ENCODE measurements at places on chromosomes 12 and 14. TPM values are rescaled to one million over a fixed set of nuclear protein-coding genes. Genes with fewer than 3 reads are reported as not detected.

DNA sequence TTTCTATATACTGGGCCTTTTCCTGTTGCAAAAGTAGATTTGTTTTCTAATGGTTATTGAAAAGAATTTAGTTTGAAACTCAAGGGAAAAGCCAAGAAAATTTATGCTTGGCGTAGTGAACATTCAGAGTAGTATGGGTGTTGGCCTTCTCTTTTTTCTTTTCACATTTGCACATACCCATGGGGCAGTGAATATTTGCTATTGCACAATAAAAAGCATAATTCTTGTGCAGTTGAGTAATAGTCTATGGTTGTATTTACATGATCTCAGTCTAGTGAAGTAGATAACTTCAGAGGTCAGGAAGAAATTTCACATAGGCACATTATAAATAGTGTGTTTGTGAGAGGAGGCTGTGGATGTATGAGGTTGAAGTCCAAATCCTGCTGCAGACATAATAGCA is 158.1 kb downstream of the FLRT2 start:
- no peak for DNase-seq
- no peaks in the 10 kb centered on the region for H3K4me1 ChIP-seq

ART4 gene
- 3.1 TPM for total RNA-seq

ASCL1 gene
- 0.34 TPM for total RNA-seq

ZC2HC1C gene
- total RNA-seq: 3.1 TPM

- no peak overlapping the region for H3K4me3 ChIP-seq
- no peaks in the 10 kb centered on the region for H3K36me3 ChIP-seq
- no peaks in the 10 kb centered on the region for H3K27me3 ChIP-seq
- H3K4me1 ChIP-seq: no peaks in the 10 kb centered on the region
- no peak overlapping the region for H3K27ac ChIP-seq
- no peak for DNase-seq
Measured at GRCh38 chr12:66934302-66935062, 255.6 kb upstream of the GRIP1 start.

GRCh38 chr14:68759017-68759560 is 33.8 kb downstream of the ZFP36L1 start:
- H3K4me1 ChIP-seq: peaks cover 16% of the 10 kb centered on the region
- no peak overlapping the region for H3K4me3 ChIP-seq
- no peaks in the 10 kb centered on the region for H3K27me3 ChIP-seq
- H3K36me3 ChIP-seq: no peaks in the 10 kb centered on the region
- no peak overlapping the region for H3K27ac ChIP-seq
- no peak for DNase-seq

GRCh38 chr14:104137297-104138097 is 890 bp upstream of the KIF26A start:
- no peaks in the 10 kb centered on the region for H3K36me3 ChIP-seq
- H3K4me3 ChIP-seq: peak overlapping the region; percentile 35
- H3K27ac ChIP-seq: peak overlapping the region; percentile 0
- H3K4me1 ChIP-seq: peaks cover 39% of the 10 kb centered on the region

SCN8A gene
- total RNA-seq: 0.26 TPM

GRCh38 chr12:67047634-67048033 is 221.5 kb upstream of the CAND1 start:
- no peak overlapping the region for H3K4me3 ChIP-seq
- DNase-seq: no peak
- no peaks in the 10 kb centered on the region for H3K4me1 ChIP-seq
- no peak overlapping the region for H3K27ac ChIP-seq
- no peaks in the 10 kb centered on the region for H3K27me3 ChIP-seq

DNA sequence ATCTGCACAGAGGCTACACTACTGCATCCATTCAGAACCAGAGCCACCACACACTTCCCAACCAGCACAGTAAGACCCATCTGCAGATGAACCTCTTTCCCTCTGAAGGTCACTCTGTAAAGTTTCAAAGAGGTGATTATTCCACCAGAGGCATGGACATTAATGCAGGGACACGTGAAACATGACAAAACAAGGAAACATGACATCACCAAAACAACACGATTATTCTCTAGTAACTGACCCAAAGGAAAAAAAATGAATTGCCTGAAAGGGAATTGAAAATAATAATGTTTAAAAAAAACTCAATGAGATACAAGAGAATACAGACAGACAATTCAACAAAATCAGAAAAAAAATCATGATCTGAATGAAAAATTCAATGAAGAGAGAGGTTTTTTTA is 139.1 kb downstream of the RERGL start:
- no peaks in the 10 kb centered on the region for H3K36me3 ChIP-seq
- H3K27me3 ChIP-seq: no peaks in the 10 kb centered on the region
- H3K27ac ChIP-seq: no peak overlapping the region
- H3K4me1 ChIP-seq: no peaks in the 10 kb centered on the region
- DNase-seq: no peak

GRCh38 chr14:38404616-38405015 is 148.7 kb upstream of the CLEC14A start:
- no peaks in the 10 kb centered on the region for H3K36me3 ChIP-seq
- H3K4me3 ChIP-seq: no peak overlapping the region
- H3K4me1 ChIP-seq: no peaks in the 10 kb centered on the region
- no peaks in the 10 kb centered on the region for H3K27me3 ChIP-seq
- no peak for DNase-seq

CHURC1 gene
- 59.1 TPM for total RNA-seq

- peaks cover 16% of the 10 kb centered on the region for H3K4me1 ChIP-seq
- no peak for DNase-seq
- peak overlapping the region; percentile 34 for H3K4me3 ChIP-seq
- peak overlapping the region; percentile 83 for H3K27ac ChIP-seq
Measured at GRCh38 chr14:89040080-89040459, 215.6 kb downstream of the TTC8 start.

DNA sequence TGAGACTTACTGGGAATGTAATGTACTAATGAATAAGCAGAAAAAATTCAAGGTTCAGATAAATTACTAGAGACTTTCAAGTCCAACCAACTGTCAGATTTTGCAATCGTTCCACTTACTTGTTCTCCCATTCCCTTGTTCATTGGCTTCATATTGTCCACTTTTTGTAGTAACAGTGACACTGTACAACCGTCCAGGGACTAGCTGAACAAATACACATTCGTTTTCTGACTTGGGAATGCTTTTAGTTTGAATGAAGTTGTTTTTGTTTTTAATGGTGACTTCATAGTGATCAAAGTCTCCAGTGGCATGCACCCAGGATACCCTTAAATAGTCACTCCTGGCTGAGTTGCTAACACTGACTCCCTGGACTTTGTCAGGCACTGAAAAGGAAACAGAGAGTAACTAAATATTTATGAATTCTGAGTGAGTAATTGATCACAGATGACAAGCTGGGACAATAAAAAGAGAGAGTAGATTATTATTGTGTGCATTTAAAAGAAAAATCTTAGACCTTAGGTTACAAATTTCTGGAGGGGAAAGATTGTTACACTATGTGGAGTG is 65.4 kb downstream of the PTPRB start:
- DNase-seq: no peak
- H3K27me3 ChIP-seq: no peaks in the 10 kb centered on the region
- no peaks in the 10 kb centered on the region for H3K36me3 ChIP-seq
- H3K27ac ChIP-seq: no peak overlapping the region

- no peak for DNase-seq
- no peak overlapping the region for H3K27ac ChIP-seq
- no peak overlapping the region for H3K4me3 ChIP-seq
- H3K27me3 ChIP-seq: no peaks in the 10 kb centered on the region
- H3K4me1 ChIP-seq: no peaks in the 10 kb centered on the region
- no peaks in the 10 kb centered on the region for H3K36me3 ChIP-seq
Measured at GRCh38 chr12:95495433-95495832, 21.5 kb downstream of the METAP2 start.

- H3K4me3 ChIP-seq: no peak overlapping the region
- H3K27ac ChIP-seq: no peak overlapping the region
- H3K36me3 ChIP-seq: no peaks in the 10 kb centered on the region
- no peaks in the 10 kb centered on the region for H3K4me1 ChIP-seq
- no peaks in the 10 kb centered on the region for H3K27me3 ChIP-seq
Measured at GRCh38 chr12:89777733-89778379, 69.2 kb upstream of the ATP2B1 start.

GRCh38 chr12:108373111-108373510 is 34.0 kb upstream of the CMKLR1 start:
- peaks cover 12% of the 10 kb centered on the region for H3K4me1 ChIP-seq
- DNase-seq: no peak
- H3K27me3 ChIP-seq: no peaks in the 10 kb centered on the region
- no peak overlapping the region for H3K4me3 ChIP-seq
- H3K27ac ChIP-seq: no peak overlapping the region
- no peaks in the 10 kb centered on the region for H3K36me3 ChIP-seq

UNC79 gene
- 0.13 TPM for total RNA-seq

DNA sequence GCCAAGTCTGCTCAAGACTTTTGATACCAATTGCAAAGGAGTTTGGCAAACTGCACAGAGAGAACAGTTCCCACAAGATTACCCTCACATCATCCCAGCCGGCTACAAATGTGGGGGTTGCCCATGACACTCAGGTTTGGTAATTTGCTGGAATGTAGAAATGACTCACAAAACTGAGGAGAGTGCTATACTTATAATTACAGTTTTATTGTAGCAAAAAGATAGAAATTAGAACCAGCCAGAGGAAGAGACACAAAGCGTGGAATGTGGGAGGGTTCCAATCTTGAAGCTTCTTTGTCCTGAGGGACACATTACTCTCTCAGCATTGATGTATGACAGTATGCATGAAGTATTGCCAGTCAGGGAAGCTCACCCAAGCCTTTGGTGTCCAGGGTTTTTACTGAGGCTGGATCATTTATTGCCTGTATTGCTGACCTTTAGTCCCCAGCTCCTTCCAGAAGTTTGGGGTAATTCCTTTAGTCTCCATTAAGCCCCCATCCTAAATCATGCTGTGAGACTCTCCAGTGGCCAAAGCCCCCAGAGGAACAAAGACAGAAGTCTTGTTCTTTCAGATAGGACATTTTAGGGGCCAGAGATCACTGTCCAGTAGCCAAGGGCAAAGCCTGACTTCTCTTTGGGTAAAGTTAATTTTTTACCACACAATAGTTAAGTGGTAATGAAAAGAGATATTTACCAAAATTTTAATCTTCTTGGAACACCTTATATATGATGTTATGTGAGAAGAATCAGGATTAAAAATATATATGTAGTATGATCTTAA is 9.9 kb downstream of the TBK1 start:
- no peak for DNase-seq
- peaks cover 31% of the 10 kb centered on the region for H3K4me1 ChIP-seq
- H3K4me3 ChIP-seq: no peak overlapping the region
- no peak overlapping the region for H3K27ac ChIP-seq
- no peaks in the 10 kb centered on the region for H3K36me3 ChIP-seq

- no peaks in the 10 kb centered on the region for H3K27me3 ChIP-seq
- no peak overlapping the region for H3K4me3 ChIP-seq
- no peak overlapping the region for H3K27ac ChIP-seq
- no peak for DNase-seq
Measured at GRCh38 chr12:68514807-68515411, 95.8 kb upstream of the RAP1B start.

DNA sequence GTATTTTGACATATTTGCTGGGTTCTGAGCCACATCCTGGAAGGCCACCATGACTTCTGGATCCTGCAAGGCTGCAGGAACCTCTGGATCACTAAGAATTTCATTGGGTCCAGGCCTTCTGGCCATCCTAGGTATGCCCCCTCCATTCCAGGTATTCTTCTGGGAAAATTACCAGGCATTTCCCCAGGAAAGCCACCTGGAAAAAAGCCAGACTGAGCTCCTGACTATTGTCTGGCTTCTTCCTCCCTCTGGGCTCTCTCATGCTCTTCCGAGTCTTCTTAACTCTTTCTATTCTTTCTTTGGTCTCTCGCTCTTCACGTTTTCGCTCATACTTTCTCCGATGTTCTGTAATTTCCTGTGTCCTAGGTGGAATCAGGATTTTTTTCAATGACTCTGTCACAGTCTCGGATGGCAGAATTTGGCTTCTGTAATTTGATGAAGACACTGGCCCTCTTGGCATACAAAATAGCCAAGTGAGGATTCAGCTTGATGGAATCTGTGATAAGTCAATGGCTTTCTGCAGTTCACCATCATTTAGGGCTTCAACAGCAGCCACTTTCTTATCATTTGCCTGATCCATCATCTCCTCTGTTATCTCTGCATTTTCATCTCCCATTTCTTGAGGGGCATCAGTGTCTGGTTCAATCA is 42.6 kb downstream of the ATP23 start:
- no peaks in the 10 kb centered on the region for H3K4me1 ChIP-seq
- H3K27me3 ChIP-seq: no peaks in the 10 kb centered on the region
- no peaks in the 10 kb centered on the region for H3K36me3 ChIP-seq
- no peak overlapping the region for H3K27ac ChIP-seq

All from left lung (tissue), 14 donors.